ENCODE measurements at places on chromosomes 5 and 9.

DNA sequence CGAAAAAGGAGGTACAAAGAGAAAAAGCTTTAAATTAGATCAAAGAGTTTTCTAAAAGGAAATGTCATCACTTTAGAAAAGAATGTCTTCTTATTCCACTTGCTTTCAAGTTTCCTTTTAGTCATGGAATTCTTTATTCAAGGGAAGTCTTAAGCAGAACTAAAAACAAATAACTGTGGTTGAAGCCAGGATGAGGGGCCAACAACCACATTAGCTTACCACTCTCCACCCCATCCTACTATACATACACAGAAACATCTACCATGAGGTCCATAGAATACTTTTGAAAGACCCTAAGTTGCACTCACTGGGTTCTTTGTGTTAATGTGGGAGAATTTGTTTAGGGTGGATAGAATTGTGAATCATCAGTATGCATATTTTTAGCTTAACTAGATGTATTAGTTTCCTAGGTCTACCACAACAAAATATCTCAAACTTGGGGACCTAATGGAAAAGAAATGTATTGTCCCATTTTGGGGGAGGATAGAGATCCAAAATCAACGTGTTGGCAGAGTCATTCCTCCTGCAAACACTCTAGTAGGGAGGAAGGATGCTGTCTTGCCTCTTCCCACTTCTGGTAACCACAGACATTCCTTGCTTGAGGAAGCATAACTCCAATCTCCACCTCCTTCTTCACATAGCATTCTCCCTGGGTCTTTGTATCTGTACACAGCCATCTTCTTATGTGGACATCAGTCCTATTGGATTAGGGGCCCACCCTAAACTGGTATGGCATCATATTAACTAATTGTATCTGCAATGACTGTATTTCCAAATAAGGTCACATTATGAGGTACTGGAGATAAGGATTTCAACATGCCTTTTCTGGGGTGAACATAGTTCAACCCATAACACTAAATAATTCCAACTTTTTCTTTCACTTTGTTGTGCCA is 239.4 kb downstream of the LURAP1L start:
- DNase-seq: no peak

- DNase-seq: no peak
Measured at GRCh38 chr5:160369990-160370712, at the start of gene C1QTNF2. TSS of gene C1QTNF2 (minus strand) at chr5:160370626. CDS start at chr5:160355011, 15,615 bp downstream.

- DNase-seq: no peak
Measured at GRCh38 chr9:92254381-92255337, 38.8 kb downstream of the IARS1 start.

GRCh38 chr5:52725808-52726207 is 61.9 kb upstream of the ITGA1 start:
- no peak for DNase-seq

DNA sequence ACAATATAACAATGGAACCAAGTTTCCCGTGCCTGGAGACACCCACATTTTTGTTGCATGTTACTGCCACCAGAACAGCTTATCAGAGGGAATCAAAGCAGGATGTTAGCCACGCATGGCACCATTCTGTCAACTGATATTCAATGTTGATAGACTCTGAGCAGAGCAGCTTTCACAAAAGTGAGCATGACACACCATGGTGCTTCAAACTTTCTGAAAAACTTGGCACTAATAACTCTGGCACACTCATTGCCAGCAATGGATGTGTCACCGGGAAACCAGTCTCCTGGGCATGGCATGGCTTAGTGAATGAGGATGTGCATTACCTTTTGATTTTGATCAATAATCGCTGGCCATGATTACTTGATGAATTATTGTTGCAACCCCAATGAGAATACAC is 19.7 kb downstream of the NIPSNAP3B start:
- DNase-seq: no peak

DNA sequence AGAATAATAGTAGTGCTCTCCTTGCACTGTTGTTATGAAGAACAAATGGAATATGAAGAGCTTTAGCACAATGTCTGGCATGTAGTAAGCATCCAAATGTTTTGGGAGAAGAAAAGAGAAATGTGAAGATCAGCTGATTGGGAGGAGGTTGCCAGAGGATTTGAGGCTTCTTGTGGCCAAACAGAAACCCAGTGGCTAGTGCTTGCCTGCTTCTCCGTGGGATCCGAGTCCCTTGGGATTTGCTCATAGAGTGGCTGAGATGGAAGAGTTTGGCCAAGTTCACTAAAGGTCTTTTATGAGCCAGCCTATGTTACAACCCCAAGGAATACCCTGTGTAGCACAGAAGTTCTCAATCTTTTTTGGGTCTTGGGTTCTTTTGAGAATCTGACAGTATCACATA is 86.0 kb downstream of the ANGPTL2 start:
- DNase-seq: no peak

GRCh38 chr9:4674783-4675182 is 4.6 kb upstream of the CDC37L1 start:
- DNase-seq: no peak

GRCh38 chr5:96522635-96523355 is 89.7 kb upstream of the PCSK1 start:
- DNase-seq: no peak

DNA sequence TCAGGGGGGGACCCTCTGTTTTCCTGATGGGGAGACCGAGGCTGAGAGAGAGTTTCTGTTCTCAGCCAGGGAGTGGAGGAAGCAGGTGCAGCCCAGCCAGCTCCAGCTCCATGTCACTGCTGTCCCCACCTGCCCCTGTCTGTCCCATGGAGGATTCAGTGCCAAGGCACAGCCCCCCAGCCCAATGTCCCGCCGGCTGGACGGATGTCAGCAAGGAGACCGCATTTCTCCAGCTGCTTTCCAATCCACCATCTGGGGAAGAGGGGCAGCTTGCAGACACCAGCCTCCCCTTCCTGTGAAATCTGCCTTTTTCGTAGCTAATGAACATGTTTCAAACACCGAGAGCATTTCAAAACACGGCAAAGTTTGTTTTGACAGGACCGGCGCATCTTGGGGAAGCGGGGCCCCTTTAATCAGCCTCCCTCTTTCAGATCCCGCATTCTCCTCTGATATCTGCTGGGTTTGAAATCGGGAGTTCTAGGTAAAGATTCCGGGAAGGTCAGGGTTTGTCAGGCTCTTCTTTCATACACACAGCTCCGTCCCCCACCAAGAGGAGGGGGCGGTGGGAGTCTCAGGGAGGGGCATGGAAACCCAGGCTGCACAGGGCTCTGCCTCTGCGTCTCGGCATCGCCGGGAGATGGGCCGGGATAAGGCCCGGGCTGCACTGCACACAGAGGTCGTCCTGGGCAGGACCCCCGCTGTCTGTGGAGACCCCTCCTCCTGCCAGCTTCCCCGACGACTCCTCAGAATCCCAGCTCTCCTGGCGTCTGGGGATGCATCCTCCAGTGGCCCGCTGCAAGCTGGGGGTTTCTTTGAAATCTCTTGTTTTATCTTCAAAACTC is 74.8 kb downstream of the NEK6 start:
- DNase-seq: no peak

DNA sequence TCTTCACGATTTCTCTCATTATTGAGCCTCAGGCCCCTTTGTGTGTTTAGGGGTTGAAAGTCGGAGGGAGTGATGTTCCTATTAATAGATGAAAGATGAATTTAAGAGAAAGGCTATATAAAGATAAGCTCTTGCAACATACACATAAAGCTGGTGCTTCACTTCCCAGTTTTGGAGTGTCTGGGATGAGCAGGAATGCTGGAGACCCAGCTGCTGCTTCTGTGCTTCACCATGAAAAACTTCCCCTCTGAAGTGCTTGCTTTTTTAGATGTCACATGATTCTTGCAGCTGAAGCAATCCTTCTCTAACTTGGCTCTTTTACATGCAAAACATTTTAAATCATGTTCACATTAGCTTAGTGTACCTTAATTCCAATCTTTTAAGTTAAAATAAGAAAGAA is 19.7 kb upstream of the SNCAIP start:
- no peak for DNase-seq
